HS-5 (cell line): ENCODE measurements at places on chromosomes 11 and 22.

DNA sequence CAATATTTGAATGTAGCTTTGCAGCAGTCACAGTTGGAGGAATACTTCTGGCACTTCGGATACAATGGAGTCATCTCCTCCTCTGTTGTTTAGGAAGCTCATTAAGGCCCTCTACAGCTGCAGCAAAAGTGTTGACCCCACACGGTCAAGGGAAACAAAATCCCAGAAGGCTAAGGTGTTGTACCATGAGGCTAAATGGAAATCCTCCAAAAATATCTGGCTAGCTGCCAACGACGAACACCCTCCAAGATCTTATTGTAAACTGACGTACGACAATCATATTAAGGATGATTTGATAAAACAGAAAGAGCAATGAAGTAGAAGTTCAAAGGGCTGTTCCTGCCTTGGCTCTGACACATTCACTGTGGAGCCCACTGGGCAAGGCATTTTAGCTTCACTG, 4.0 kb downstream of the POGLUT3 start:
- DNase-seq = no peak

DNA sequence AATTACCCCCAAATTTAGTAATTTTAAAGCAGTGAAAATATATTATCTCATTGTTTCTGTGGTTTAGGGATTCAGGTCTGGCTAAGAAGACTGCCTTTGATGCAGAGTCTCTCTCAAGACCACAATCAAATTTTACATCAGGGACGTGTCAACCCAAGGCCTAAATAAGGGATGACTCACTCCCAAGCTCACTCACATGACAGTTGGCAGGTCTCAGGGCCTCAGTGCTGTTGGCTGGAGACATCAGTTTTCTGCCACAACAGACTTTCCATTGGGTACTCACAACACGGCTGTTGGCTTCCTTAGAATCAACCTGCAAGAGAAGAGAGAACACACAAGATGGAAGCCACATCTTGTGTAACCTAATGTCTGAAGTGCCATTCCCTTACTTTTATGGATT, 377.3 kb downstream of the FAM181B start:
- no peak for DNase-seq

DNA sequence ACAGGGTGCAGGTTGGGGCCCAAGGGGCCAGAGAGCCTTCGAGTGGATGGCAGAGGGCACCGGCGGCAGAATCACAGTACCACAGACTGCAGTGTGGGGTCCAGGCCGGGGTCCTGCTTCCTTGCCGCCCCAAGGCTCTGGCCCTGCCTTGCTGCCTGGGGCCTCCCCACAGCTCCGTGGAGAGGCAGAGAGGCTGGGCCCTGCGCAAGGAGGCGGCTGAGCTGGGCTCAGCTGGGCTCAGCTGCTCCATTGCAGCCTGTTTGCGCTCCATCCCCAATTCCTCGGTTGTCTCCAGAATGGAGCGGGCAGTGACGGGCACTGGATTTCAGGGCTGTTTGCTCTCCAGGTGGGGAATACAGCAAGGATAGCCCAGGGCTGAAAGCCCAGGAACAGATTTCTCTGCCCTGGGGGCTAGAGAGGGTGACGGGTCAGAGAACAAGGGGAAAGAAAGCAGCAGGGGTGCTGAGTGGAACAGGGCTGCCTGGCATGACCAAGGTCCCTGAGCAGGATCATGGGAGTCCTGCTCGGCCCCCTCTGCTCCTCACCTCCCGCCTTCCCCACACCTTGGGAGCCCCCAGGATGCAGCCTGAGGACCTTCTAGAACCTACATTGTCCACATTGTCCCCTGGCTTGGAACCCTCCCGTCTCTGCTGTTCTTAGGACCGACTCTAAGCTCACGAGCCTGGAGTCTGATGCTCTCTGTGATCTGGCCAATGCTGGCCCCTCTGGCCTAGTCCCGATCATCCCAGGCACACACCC, 18.9 kb downstream of the MRGPRG start:
- no peak for DNase-seq

DNA sequence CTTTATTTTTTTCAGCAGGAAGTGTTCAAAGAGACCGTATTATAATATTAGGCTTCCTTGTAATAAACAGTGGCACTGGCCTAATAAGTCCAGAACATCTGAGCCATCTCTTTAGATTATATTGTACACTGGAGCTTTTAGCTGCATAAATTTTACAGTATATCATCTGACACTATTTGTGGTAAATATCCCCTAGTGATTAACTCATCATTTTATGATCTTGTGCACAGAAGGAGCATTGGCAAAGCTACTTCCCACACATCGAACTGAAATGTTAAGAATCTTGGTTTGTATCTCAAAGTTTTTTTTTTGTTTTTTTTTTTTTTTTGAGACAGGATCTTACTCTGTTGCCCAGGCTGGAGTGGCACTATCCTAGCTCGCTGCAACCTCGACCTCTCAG, 162.7 kb downstream of the HIPK3 start:
- no peak for DNase-seq

- DNase-seq = no peak
These were observed 12.5 kb downstream of the OTUB1 start for GRCh38 chr11:63998558-63999348.

- DNase-seq = no peak
These were observed 103.3 kb upstream of the KCNA4 start for GRCh38 chr11:30120045-30120589.
